ENCODE measurements at places on chromosomes 12 and 14.

GRCh38 chr14:41960281-41960680 lies 353.6 kb downstream of the LRFN5 start:
- DNase-seq, result no peak

- DNase-seq, result no peak
Measured at GRCh38 chr12:57779736-57780135, 2.9 kb upstream of the TSFM start.

GRCh38 chr14:53567236-53567780 lies 389.3 kb downstream of the BMP4 start:
- no peak for DNase-seq

GRCh38 chr14:100540141-100540925 lies 46.9 kb downstream of the BEGAIN start:
- DNase-seq, result no peak

- no peak for DNase-seq
Measured at GRCh38 chr12:118429688-118430383, 53.5 kb downstream of the SUDS3 start.

All from stimulated activated CD8-positive, alpha-beta memory T cell treated with anti-CD3 and anti-CD28 coated beads, Interleukin-7, amount 100 ng/mL, for 48 hours (primary cell).